Dermis lymphatic vessel endothelial cell (primary cell): ENCODE measurements at places on chromosomes 7 and 10. TPM values are rescaled to one million over a fixed set of nuclear protein-coding genes. Genes with fewer than 3 reads are reported as not detected.

The ASB15 gene
- total RNA-seq, result under 0.01 TPM in 1 of 2 replicates, not detected in the other

The CDK1 gene
- total RNA-seq, result 11.0 and 11.7 TPM in 2 replicates

The VAX1 gene
- not detected in 2 replicates for total RNA-seq

The CLDN4 gene
- under 0.01 and 0.11 TPM in 2 replicates for total RNA-seq

The RASSF4 gene
- 14.1 and 18.0 TPM in 2 replicates for total RNA-seq

The SMARCD3 gene
- total RNA-seq, result 1.3 and 2.1 TPM in 2 replicates

The ASAH2 gene
- total RNA-seq, result 0.60 and 0.65 TPM in 2 replicates

The HTR7 gene
- 0.09 and 0.22 TPM in 2 replicates for total RNA-seq

The GPR85 gene
- 0.11 and 0.17 TPM in 2 replicates for total RNA-seq

The CPXM2 gene
- under 0.01 TPM in 1 of 2 replicates, not detected in the other for total RNA-seq

The AMZ1 gene
- under 0.01 TPM in 2 replicates for total RNA-seq

The RBM20 gene
- 1.1 and 1.6 TPM in 2 replicates for total RNA-seq

The DENND2A gene
- 0.33 and 1.0 TPM in 2 replicates for total RNA-seq

The FBXO24 gene
- 0.09 and 0.11 TPM in 2 replicates for total RNA-seq

The CRYGN gene
- total RNA-seq, result not detected in 2 replicates

The IGFBP3 gene
- total RNA-seq, result 2.3 and 5.5 TPM in 2 replicates

The ASIC3 gene
- 0.09 and 0.11 TPM in 2 replicates for total RNA-seq

The PIK3CG gene
- total RNA-seq, result 2.0 and 6.8 TPM in 2 replicates

The INSYN2A gene
- under 0.01 TPM in 1 of 2 replicates, not detected in the other for total RNA-seq

The ABCF2 gene
- 32.6 and 45.6 TPM in 2 replicates for total RNA-seq

The BUB3 gene
- 159 and 215 TPM in 2 replicates for total RNA-seq

The FAM13C gene
- total RNA-seq, result 1.3 and 1.5 TPM in 2 replicates

The ASZ1 gene
- not detected in 2 replicates for total RNA-seq

The TMEM196 gene
- not detected in 2 replicates for total RNA-seq

The TAS2R3 gene
- total RNA-seq, result 0.33 and 0.77 TPM in 2 replicates

The ABCC2 gene
- total RNA-seq, result 0.43 and 0.54 TPM in 2 replicates

The IL6 gene
- 0.17 and 0.54 TPM in 2 replicates for total RNA-seq

The POMZP3 gene
- 2.1 and 2.9 TPM in 2 replicates for total RNA-seq

The EBF3 gene
- total RNA-seq, result 1.3 and 1.4 TPM in 2 replicates

The HABP2 gene
- total RNA-seq, result 0.09 and 0.22 TPM in 2 replicates

The HOXA10 gene
- total RNA-seq, result 1.0 and 1.8 TPM in 2 replicates

The OR2A12 gene
- not detected in 2 replicates for total RNA-seq

The CPA2 gene
- not detected in 2 replicates for total RNA-seq

The CPED1 gene
- total RNA-seq, result 2.8 TPM in 2 replicates

The AGMO gene
- 2.5 TPM in 2 replicates for total RNA-seq

The VPS37D gene
- total RNA-seq, result 2.5 and 3.5 TPM in 2 replicates

The GDF10 gene
- total RNA-seq, result under 0.01 and 0.33 TPM in 2 replicates

The GIMAP5 gene
- total RNA-seq, result 420 and 509 TPM in 2 replicates

The OR9A2 gene
- not detected in 2 replicates for total RNA-seq

The ANKRD1 gene
- 92.0 and 289 TPM in 2 replicates for total RNA-seq

The MYH16 gene
- not detected in 2 replicates for total RNA-seq

The TACR2 gene
- total RNA-seq, result 0.11 TPM in 1 of 2 replicates, not detected in the other

The PPA1 gene
- 72.9 and 116 TPM in 2 replicates for total RNA-seq

The SCIN gene
- total RNA-seq, result 0.11 and 0.17 TPM in 2 replicates

The CHAT gene
- not detected in 2 replicates for total RNA-seq

The CDK6 gene
- total RNA-seq, result 33.8 and 39.8 TPM in 2 replicates

The DPP6 gene
- total RNA-seq, result not detected in 2 replicates

The ACSL5 gene
- 48.7 and 59.6 TPM in 2 replicates for total RNA-seq

The PSMG3 gene
- total RNA-seq, result 14.8 and 19.0 TPM in 2 replicates

The CLRN3 gene
- 0.33 and 0.43 TPM in 2 replicates for total RNA-seq
